Activated CD4-positive, alpha-beta T cell treated with anti-CD3 and anti-CD28 coated beads, Interleukin-2, amount 10 ng/mL, durations not matched to agents 7 days and 5 days (primary cell): ENCODE measurements at places on chromosomes 6 and 20.
A peak's percentile ranks its signal among the peaks of the same experiment; 100 is the strongest.

DNA sequence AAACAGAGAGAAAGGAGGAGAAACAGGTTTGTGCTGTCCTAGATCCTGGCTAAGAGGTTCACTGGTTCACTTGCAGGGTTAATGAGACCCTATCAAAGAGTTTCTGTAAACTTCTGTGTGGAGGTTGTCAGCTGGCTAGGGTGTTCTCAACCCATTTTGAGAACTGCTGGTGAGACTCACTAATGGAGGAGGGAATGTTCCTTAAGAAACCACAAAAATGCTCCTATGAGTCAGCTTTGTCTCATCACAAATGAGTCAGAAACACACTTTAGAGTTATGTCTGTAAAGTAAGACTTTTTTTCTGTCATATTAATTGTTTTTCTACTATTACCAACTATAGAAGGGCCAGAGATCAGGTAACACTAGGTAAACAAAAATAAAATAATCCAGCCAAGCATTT lies 884.4 kb downstream of the PHF3 start:
- no peak for DNase-seq

DNA sequence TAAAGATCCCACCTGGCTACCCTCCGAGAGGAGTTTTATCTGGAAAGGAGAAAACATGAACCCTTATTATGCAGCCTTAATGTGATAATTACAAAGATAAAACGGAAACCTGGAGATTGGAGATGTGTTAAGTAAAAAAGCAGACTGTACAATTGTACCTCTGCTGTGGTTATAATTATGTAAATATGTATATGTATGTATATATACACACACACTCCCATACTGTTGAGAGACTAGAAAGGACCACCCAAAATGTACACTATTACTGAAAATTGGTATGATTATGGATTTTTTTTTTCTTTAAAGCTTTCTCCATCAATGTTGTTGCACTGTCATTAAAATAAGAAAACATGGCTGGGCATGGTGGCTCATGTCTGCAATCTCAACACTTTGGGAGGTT lies 72.1 kb upstream of the BCLAF1 start:
- DNase-seq, result no peak

DNA sequence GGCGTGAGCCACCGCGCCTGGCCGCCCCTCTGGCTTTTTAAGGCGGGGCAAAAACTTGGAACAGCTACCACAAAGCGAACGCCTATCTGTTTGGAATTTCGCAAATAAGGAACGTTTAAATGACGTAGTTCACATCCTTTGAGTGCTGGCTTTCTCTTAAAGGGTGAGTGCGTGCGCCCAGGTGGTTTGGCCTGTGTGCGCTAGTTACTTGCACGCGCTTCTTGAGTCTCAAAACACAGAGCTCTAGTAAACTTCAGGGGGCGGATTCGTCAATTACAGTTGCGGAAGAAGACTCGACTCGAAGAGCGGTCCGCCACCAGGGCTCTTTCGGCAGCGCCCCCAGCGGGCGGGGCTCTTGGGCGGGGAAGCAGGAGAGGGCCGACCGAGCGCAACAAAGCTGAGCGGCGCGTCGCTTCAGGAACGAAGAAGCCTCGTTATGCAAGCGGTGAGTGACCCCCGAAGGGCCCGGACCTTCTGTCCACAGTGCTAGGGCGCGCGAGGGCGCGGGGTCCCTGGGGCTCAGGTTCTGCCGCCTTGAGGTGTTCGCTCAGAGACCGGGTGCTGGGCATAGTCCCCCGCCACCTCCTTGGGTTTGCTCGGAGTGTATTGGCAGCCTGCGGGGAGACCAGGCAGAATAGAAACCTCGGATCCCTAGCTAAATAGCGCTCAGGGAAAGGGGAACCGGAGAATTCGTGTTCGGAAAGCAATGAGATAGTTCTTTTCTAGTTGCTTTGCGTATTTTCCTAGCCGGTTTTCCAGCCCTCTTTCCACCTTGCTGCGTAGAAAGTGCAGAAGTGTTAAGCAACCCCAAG lies at the start of gene SYCP2L:
TSS of gene SYCP2L (plus strand) at position 362 of the 812 bp plus-strand sequence. CDS start at position 437, 75 bp downstream.
- peak; percentile 37 for DNase-seq

- DNase-seq, result no peak
Observed at GRCh38 chr6:117265410-117266256, at the start of gene VGLL2. Gene VGLL2 (plus strand): TSS chr6:117265558. CDS start chr6:117265764, 206 bp downstream.

GRCh38 chr6:139447656-139447975 lies 73.2 kb upstream of the CITED2 start:
- DNase-seq, result no peak

GRCh38 chr20:54293526-54293925 lies 85.6 kb downstream of the PFDN4 start:
- DNase-seq, result no peak

DNA sequence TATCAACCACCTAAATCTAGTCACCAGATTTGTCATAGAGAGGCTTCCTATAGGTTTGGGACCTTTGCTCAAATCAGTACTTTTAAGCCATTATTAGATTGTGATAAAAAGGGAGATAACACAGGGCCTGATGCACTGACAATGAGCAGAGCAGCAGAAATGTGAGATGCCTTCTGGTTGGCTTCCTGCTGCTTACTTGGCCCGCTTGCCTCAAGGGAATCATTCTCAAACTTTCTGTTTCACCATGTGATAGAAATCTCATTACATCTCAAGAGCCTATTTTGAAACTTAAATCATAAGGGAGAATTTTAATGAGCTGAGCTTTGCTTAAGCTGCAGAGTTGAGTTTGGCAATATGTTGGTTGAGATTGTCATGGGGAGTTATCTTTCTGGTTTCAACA lies 606.0 kb downstream of the DHX35 start:
- no peak for DNase-seq

DNA sequence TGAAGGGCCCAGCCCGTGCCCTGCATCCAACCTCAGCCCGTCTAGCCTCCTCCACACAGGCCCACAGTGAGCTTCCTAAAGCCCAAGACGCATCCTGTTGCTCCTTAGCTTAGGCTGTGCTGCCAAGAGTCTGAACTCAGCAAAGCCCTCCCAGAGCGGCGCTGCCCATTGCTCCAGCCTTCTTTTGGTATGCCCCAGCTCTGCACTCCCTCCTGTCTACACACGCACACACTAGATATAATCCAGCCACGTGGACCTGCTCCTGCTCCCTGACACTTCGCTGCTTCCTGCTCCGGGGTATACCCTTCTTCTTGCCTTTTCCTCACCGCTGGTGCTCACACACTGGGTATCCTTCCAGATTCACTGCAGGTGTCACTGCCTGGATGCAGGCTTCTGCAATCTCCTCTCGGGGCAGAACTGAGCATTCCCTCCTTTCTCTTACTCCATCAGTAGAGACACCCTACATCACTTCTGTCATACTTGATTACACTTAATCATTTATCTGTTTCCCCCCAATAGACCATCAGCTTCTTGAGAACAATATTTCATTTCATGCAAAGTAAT lies 23.8 kb downstream of the GABRR2 start:
- DNase-seq, result no peak

GRCh38 chr6:142953373-142954273 lies 8.6 kb upstream of the HIVEP2 start:
- DNase-seq, result no peak

- DNase-seq, result no peak
Observed at GRCh38 chr6:105598264-105598663, 195.4 kb upstream of the PREP start.

GRCh38 chr6:18527836-18528743 lies 140.9 kb downstream of the RNF144B start:
- no peak for DNase-seq

- no peak for DNase-seq
Observed at GRCh38 chr6:39254999-39255535, 25.8 kb upstream of the KCNK5 start.

DNA sequence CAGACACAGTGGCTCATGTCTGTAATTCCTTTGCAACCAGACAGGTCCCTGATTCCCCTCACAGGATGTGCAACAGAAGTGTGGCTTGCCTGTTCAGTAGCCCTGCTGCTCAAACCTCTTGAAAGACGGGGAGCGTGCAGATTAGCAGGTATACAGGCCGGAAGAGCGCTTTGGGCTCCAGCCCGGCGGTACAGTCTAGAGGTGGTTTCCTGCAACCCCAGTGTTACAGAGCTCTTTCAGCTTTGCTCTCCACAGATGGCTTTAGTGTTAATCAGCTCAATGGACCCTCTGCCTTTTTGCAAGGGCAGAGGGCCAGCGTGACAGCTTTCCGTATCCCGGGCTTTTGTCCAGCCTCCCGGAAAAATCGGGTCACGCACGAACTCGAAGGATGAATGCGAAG lies 67.2 kb upstream of the TNFRSF21 start:
- DNase-seq, result peak; percentile 21

GRCh38 chr6:25484900-25485299 lies 167.1 kb upstream of the SCGN start:
- no peak for DNase-seq

DNA sequence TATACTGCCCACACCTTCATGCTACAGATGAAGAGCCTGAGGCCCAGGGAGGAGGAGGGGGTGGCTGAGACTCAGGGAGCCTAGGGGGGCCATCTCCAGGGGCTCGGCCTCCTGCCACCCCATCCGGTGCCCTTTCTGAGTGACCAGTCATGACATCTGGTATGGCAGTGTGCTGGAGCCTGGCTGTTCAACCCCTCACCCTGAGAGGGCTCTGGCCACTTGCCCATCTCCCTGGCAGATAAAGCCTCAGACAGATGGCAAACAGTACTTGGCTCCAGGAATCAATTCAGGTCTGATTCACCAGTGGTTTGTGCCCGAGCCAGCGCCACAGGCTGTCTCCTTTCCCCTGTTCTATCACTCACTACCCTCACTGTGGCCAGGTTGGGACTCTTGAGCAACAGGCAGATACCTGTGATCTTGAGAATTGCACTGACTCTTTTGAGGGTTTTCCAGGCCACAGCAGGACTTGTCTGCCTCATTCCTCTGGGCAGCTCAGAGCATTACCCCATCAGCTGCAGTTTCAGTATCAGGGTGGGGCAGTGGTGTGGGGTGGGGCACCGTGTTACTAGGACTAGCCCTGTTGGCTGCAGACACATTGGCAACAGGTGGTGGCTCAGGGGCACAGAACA lies 22.8 kb downstream of the SRSF3 start:
- no peak for DNase-seq

GRCh38 chr6:28863604-28864325 lies 60.0 kb downstream of the TRIM27 start:
- peak; percentile 87 for DNase-seq

GRCh38 chr6:81486234-81486633 lies 266.2 kb downstream of the TENT5A start:
- DNase-seq, result no peak

- no peak for DNase-seq
Observed at GRCh38 chr6:39924283-39924682, 10.0 kb downstream of the MOCS1 start.

DNA sequence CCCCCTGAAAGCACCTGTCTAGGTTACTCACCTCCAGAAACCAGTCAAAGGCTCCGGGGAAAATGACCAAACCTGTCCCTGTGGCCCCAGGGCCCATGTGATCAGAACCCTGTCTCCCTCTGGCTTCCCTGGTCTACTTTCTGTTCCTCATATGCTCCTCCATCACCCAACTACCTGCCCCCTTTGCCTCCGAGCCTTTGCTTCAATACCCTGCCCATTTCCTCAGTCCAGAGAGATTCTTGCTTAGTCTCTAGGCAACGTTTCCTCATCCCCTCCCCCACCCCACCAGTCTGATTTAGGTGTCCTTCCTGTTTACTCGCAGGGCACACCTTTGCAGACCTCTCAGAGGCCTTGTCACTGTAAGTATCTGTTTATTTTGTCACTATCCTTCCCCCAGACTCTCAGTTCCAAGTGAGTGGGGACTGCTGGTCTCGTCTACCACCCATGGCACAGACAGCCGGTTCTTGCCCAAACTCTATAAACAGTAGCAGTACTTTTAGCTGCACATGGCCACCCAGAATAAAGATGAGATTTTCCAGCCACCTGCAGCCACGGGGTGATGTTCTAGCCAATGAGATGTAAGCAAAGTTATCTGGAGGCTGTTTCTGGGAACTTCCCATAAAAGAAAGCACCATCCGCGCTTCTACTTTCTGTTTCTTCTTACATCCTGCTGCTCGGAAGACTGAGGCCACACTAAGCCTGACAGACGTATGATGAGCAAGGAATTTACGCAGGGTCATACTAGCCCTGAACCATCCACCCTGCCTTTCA lies 13.3 kb downstream of the ELOVL5 start:
- peak; percentile 83 for DNase-seq

GRCh38 chr6:85126485-85127167 lies 323.3 kb upstream of the NT5E start:
- DNase-seq, result no peak

DNA sequence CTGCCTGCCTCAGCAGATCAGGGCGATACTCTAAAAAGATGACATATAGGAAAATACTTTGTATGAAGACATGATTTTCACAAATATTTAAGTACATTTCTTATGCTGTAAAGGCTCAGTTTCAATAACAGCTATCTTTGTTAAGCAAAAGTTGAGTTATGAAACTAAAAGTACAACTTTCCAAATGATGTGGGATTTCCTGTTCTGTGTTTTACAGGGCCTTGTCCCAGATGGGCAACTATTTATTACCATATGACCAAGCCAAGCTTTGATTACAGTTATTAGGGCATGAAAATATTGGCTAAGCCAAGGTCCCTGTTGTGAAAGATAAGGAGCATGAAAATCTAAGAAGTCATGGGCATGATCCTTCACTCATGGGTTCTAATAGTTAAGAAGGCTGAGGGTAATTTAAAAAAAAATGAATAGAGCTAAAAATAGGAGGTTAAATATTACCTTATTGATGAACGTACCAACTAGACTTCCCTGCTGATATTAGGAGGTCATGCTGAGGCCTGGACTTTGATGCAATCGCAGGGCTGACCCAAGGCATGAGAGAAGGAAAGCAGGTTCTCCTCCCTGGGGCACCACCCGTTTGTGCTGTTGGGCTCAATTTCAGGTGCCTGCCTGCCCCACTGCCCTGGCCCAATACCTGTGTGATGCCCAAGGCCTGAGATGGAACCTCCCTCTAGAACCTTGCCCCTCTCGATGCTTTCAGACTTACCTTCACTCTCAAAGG lies 294.4 kb upstream of the PRDM1 start:
- DNase-seq, result no peak

DNA sequence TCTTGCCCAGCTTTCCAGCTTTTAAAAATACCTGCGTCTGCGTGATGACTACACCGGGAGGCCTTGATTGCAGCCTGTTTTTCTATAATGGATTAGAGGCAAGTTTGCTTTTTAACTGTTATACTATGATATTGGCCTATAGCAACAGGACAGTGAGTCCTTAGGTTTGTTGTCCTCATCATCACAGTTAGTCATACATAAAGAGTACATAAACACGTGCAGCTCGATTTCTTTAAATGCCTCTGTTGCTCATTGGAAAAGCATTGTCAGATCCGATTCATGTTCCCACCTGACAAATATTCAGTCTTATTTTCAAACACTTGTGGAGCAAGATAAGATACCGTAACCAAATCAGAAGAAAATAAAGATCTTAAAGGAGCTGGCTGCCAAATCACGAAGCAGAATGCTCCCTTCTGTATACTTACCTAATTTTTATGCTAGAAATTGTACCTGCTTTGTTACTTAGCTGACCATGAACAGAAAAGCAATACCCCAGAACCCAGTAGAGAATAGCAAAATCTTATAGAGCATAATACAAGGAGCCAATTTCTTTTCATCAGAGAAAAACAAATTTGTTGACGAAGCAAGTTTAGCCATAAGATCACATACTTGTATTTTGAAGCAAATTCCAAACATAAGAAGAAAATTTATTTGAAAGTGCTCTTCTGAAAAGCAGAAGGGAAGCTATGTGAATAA lies 100.4 kb downstream of the TMEM200A start:
- no peak for DNase-seq
